Cortex of kidney (tissue), 1 donor: ENCODE measurements at places on chromosomes 13 and 19.

- no peak for DNase-seq
These were observed 604.7 kb downstream of the SLITRK6 start for GRCh38 chr13:85194482-85194881.

DNA sequence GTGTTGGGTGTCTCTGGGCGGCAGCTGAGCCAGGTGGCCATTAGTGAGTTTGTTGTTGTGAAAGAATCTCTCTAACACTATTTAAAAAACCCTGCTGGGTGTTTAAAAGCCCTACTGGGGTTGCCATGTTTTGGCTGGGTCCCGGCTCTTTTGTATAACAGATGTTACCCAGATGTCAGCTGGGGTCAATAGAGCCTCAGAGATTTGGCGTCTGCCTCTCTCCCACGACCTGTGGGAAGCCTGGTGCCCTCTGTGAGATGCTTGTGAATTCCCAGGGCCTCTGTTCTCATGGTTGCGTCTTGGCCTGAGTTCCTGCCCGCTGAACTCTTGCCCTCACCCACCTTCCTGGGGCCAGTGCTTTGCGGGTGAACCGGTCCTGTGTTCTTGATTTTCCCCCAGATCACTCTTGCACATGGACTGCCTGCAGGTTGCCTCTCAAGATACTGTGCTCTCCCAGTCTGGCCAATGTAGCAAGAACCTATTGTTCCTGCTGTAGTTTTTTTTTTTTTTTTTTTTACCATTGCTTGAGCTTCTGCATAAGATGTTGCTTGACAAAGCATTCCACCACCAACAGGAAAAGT lies 9.5 kb downstream of the NFILZ start:
- DNase-seq = no peak

DNA sequence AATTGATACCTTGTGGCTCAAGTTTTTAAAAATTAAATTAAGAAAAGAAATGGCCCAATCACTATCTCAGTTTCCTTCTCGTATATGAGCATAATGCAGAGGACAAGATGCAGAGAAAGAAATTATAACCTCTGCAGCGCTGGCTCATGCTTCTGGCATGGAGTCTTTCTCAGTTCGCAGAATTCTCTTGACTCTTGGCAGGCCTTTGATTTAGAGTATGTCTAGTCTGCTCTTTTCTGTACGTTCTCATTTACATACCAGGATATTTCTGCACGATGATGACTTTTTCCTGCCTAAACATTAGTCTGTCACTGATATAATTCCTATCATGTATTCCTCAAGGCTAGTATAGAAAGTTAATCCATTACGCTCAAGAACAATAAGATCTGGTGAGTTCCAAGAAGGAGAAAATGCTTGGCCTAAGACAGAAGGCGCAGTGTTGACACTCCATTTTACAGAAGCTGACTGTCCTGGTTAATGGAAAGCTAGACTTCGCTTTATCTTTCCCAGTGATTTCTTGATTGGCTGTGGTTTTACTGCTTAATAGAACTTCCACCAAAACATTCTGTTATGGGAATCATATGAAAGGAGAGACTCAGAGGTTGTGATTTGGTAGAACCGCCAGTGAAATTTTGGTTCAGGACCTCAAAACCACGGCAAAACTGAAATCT lies 1.7 kb upstream of the SMAD9 start:
- no peak for DNase-seq

- DNase-seq = no peak
These were observed 31.3 kb upstream of the FGF9 start for GRCh38 chr13:21639561-21639960.

- DNase-seq = no peak
These were observed at the start of gene CACNG7 for GRCh38 chr19:53908935-53909415. Gene CACNG7 (plus strand): TSS chr19:53909278. CDS start chr19:53912832, 3,554 bp downstream.

DNA sequence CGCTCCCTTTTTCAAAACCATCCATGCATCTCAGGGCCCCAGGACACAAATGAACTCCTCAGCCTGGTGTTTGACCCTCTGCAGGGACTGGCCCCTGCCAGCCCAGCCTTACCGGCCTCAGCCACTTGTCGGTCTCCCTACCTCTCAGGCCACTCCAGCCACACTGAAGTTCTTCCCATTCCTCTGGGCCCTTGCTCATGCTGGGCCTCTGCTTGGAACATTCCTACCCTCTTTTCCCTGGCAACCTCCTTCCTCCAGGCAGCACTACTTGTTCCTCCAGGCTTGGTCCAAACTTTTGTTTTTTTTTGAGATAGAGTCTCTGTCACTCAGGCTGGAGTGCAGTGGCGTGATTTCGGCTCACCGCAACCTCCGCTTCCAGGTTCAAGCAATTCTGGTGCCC lies 7.6 kb upstream of the EGLN2 start:
- DNase-seq = no peak

GRCh38 chr13:90187478-90188350 lies 1159.8 kb upstream of the MIR17HG start:
- DNase-seq = no peak

- no peak for DNase-seq
These were observed 176.9 kb downstream of the SHISA2 start for GRCh38 chr13:25874907-25875306.

DNA sequence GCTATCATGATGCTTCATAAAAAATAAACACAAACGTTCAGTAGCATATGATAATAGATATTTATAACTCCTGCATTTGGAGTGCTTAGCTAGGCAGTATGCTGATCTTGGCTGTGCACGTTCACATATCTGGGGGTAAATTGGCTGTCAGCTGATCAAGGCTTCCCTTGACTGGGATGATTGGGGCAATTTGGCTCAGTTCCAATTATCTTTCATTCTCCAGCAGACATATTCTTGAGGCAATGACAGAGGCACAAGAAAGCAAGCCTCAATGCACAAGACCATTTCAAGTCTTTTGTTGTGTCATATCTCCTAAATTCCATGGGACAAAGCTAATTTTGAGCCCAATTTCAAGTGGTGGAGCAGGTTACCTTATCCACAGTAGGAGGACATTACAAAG lies 142.0 kb downstream of the DLEU7 start:
- no peak for DNase-seq

DNA sequence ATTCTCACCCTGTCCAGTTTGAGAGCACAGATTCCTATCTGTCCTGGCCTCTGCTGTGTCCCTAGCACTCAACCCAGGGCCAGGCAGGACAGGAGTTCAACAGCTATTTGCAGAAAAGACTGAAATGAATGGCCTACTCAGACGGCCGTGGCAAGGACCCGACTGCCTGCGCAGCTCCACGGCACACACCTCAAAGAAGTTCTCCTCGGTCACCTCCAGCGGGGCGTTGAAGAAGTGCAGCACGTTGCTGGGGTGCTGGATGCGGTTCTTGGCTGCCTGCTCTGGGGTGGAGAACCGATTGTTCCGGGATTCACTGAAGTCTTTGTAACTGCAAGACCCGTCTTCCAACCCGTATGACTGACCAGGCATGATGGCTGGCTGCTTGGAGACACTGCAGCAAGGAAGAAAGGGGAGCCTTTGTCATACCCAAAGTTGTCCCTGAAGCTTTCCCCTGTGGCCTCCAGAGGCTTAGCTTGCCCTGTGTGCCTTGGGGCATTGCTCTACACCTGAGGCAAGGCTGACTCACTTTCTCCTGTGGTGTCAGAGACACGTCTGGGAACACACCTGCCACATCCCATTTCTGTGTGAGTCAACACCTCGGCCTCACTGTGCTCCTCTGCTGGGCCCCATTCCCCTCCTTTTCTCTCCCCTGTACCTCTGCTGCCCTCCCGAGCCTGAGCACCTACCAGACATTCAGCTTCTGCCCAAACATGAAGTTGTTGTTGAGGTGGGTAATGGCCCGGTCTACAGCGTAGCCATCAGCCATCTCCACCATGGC lies 6.8 kb upstream of the ECH1 start:
- DNase-seq = no peak

- no peak for DNase-seq
These were observed 18.1 kb downstream of the DNAJC15 start for GRCh38 chr13:43041369-43041921.

GRCh38 chr13:60479273-60479672 lies 82.3 kb downstream of the TDRD3 start:
- DNase-seq = no peak

DNA sequence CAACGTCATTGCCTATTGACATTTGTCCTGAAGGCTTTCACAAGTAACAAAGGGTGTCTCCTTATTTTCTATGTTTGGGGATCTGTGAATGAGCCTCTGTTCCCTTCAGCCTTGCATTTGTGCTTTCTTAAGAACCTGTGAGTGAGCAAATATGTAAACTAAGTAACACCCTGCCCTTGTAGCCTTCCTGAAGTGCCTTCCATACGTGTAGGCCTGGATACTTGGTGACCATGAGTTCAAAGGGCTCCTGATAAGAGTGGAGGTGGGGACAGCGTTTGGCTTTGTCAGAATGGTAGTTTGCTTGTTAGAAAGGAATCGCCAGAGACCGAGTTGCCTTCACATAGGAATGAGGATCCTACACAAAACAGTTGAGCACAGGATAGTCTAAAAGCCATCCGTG lies 14.5 kb upstream of the CCDC97 start:
- DNase-seq = no peak

- no peak for DNase-seq
These were observed 418.8 kb downstream of the GPC5 start for GRCh38 chr13:91817250-91817649.

- DNase-seq = no peak
These were observed 15.4 kb upstream of the NOP53 start for GRCh38 chr19:47729799-47730520.

GRCh38 chr13:35876601-35877000 lies 254.6 kb downstream of the DCLK1 start:
- DNase-seq = no peak

- DNase-seq = no peak
These were observed 2.4 kb downstream of the ALOX5AP start for GRCh38 chr13:30737511-30738337.

- DNase-seq = no peak
These were observed 31.2 kb downstream of the PPP2R1A start for GRCh38 chr19:52221031-52221430.

GRCh38 chr19:22735911-22736645 lies 47.9 kb downstream of the ZNF99 start:
- no peak for DNase-seq
